ENCODE measurements at places on chromosomes 16 and 17.

DNA sequence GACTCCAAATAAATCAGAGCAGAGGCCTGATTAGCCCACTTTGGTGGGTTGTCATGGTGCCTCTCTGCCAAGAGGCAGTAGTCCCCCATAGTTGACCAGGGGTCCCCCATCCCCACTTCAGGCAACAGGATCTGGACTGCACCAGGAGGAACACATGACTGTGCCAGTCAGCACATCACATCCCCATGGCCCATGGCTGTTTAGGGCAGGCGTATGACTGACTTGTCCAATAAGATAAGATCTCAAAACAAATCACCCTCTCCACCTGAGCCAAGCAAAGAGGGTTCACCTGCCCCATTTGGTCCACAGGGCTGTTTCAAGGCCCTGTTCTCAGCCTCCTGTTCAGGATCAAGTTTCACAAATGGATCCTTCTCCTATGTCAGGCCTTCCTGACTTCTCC, 93.3 kb downstream of the C16orf78 start:
- DNase-seq: no peak

- DNase-seq: peak; percentile 84
Observed at GRCh38 chr17:81241648-81242420, 2.7 kb downstream of the NDUFAF8 start.

- no peak for DNase-seq
Observed at GRCh38 chr16:14240964-14241363, 169.8 kb downstream of the MRTFB start.

DNA sequence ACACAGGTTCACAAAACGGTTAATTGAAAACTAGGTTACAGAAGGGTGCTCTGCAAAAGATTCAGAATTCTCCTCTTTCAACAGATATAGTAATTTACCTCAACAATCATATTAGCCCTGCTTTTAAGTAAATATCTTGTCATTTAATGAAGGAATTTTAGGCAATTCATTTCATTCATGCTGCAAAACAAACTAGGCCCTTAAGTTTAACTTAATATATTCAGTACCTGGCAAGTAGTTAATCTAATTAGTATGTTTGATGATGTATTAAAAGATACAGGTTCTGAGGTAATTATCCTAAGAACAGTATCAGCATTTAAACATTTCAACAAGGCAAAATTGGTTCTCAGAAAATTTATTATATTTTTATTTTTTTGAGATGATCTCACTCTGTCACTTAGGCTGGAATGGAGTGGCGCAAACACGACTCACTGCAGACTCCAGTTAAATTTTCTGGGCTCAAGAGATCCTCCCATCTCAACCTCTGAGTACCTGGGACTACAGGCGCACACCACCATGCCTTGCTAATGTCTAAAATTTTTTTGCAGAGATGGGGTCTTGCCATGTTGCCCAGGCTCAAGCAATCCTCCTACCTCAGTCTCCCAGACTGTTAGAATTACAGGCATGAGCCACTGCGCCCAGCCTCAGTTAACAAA, 44.9 kb downstream of the SMURF2 start:
- no peak for DNase-seq

- peak; percentile 24 for DNase-seq
Observed at GRCh38 chr17:21303441-21304065, 19.0 kb downstream of the MAP2K3 start.

DNA sequence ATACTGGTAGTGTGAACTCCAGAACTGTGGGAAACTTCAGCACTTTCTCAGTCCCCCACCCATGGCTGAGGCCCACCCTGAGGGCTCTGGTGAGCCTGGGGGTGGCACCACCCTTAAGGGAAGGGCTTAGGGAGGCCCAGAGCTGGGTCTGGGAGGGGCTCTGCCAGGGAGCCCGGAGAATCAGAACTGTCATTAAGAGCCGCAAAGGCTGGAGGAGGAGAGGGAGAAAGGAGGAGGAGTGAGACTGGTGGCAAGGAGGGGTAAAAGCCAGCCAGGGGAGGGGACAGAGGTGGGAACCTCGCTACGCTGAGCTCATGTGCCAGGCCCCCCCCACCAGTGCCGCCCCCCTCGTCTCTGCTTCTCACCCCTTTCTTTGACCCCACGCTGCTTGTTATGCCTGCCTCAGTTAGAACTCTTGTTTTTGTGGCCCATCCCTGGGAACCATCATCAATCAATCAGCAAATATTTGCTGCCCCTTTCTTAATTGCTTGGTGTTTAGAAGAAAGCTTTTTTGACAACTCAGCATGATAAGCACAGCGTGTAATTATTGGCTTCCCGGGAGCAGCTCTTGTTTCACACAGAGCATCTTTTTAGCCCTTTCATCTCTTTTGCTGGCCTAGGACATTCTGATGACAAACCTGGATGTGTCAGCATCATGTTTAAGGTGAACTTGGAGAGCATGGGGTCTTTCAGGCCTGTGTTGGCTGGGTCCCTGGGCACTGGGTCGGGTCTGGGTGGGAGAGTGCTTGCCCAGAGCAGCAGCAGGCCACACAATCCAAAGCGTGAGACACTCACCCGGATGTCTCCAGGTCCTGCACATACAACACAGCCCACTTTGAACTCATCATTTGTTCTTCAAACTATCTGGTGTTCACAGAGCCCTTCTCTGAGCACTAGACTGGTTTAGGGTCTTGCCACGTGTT, 77.7 kb downstream of the NETO2 start:
- DNase-seq: no peak

GRCh38 chr16:924063-924462, 46.7 kb downstream of the LMF1 start:
- no peak for DNase-seq

GRCh38 chr17:17071531-17072360, 29.5 kb downstream of the MPRIP start:
- DNase-seq: no peak

GRCh38 chr17:73290399-73291259, 21.2 kb downstream of the CDC42EP4 start:
- no peak for DNase-seq

DNA sequence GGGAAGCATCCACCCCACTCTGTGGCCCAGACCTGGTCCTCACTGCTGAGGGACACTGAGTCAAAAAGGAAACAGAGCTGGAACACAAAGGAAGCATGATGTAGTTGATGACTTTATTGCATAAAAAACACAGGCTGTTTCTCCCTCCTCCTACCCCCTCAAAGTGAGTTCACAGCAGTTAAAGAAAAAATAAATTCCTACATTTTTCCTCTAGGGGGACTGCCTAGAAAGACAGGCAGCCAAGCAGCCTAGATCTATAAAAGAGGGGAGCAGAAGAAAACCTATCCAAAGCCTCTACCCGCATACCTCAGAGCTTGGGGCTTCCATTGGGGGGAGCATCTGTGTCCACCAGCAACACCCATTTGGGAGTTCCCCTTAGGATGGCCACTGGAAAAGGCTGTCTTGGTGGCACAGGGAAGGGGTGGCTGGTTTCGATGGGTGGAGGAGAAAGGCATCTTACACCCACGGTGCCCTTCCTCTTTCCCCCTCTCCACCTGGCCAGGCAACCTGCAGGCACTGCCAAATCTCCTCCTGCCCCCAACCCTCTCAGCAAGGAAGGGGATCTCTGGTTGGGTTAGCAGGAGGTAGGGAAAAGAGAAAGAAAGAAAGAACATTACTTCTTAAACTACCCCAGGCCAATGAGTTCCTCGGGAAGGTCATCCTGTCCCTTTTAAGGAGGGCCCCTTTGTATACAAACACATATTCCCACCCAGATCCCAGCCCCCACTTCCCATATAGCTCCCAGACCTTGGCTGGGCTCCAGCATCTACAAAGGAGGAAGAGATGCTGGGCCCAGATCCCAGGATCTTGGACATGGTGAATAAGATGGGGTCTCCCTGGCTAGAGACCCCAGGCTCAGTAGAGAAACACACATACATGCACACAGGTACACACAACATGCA, 4.0 kb upstream of the SCRN2 start:
- DNase-seq: no peak

DNA sequence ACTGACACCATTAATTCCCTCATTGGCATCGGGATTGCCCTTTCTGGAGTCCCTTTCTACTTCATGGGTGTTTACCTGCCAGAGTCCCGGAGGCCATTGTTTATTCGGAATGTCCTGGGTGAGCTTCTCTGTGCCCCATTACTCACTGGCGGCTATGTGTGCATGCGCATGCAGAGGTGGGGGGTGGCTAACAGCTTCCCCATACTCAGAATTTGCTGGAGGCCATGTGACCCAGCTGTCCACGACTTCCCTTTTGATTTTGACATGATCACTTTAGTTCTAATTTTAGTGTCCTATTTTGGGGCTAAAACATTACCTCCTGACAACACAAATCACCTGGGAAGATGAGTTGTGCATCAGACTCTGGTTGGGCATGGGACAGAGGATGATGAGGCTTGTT, 14.1 kb downstream of the SLC7A6OS start:
- DNase-seq: no peak

DNA sequence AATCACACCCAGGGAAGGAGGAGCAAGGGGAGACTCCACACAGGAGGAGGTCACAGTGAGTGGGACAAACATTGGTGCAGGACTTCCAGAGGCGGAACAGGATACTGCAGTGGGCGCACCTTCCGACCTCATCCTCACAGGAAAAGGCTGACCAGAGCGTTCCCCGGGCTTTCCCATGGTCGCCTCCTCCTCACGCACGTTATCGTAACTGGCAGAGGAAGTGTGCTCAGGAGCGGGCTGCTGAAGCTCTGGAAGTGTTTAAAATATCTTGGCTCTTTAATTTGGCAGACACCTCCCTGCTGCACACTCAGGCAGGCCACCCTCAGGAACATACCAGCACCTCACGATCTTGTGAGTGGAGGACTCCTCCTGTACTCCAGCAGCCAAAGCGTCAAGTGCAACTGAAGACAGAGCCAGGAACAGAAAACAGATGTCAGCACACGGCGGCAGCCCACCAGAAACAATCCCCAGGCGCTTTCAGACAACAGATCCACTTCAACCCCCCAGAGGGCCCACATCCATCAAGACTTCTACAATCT, 17.5 kb downstream of the FANCA start:
- DNase-seq: no peak

DNA sequence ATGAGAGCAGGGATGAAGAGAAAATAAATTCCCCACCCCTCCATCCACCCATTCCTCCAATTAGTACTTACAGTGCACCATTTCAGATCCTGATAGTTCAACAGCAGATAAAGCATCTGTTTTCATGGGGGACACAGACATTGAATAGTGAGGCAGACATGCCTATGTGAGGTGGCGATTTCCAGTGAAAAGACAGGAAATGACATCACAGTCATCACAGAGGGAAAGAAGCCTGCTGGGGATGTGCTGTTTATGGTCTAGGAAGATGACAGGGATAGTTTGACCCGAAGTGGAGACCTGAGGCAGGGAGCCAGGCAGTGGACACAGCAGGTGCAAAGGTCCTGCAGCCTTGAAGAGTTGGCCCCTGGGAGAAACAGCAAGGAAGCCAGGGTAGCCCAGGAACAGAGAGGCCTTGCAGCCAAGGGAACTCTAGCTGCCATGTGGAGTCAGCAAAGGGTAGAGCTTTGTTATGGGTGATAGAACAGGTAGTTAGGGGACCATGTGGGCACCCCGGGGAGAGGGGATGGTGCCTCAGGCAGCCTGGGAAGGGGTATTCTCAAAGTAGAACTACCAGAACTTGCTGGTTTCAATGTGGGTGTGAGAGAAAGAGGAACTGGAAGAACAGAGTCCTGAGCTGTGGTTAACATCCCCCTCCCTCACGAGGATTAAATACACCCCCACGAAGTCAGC, 256.6 kb downstream of the CPPED1 start:
- no peak for DNase-seq

DNA sequence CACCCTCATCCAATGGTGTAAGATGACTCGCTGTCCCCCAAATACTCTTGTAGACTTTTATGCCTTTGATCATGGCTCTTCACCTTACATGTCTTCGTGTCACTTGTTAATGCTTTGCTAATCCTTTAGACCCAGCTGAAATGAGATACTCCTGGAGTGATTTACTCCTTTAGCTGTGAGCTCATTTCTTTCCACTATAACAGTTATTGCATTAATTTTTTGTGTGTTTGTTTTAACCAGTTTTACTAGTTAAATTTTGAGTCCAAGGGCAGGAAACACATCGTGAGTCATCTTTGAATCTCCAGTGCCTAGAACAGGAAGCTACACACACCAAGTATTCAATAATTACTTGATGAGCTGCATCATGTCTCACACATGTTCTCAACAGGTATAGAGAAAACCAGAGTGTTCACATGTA, 6.5 kb upstream of the CTCF start:
- DNase-seq: no peak

GRCh38 chr17:57670769-57671569, 74.1 kb downstream of the CCDC182 start:
- DNase-seq: no peak

DNA sequence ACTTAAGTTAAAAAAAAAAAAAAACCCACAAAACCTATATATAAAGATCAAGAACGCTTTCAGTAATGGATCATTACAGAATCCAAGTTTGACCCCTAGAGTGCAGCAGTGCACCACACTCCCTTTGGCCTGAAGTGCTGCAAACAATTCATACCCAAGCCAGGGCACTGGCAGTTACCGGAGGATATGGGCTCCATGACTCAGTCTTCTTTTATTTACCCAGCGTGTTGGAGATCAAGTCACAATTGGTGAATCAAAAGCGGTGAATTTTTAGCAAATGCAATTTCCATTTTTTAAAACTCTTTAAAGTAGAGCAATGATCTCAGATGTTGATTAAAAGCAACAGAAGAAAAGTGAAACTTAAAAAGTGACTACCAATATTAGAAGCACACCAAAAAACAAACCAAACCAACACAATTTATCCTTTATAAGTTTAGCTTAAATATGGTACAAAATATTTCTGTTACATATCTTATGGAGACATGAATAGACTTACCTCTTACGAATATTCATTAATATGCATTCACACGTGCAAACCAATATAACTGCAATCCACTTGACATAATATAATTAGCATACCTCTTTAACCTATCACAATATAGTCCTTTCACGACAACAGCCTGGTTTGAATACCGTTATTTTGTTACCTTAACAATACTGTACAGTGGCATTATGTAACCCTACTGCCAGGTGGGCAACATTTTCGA, 46.3 kb downstream of the ZNF652 start:
- peak; percentile 74 for DNase-seq

- DNase-seq: no peak
Observed at GRCh38 chr17:80987941-80988461, 3.6 kb upstream of the CHMP6 start.

GRCh38 chr17:76696763-76697701, 13.7 kb downstream of the MXRA7 start:
- no peak for DNase-seq

GRCh38 chr16:87276091-87276701, 41.0 kb downstream of the C16orf95 start:
- DNase-seq: no peak

GRCh38 chr17:64534187-64534586, 27.4 kb downstream of the CEP95 start:
- DNase-seq: no peak
